NCI-H2081 (cell line): ENCODE measurements at places on chromosomes 5 and 9.

GRCh38 chr5:141760193-141760592, 78.2 kb upstream of the ARAP3 start:
- no peak for DNase-seq

- DNase-seq = no peak
These were observed 8.7 kb downstream of the LHX6 start for GRCh38 chr9:122219856-122220672.

- DNase-seq = no peak
These were observed 63.8 kb upstream of the DAPK1 start for GRCh38 chr9:87433853-87434252.

GRCh38 chr9:4299005-4299795, 668 bp downstream of the GLIS3 start:
- peak; percentile 6 for DNase-seq

- DNase-seq = no peak
These were observed 25.6 kb downstream of the TGFBI start for GRCh38 chr5:136054142-136055019.

GRCh38 chr9:136837146-136837855, 5.0 kb upstream of the AJM1 start:
- DNase-seq = no peak

DNA sequence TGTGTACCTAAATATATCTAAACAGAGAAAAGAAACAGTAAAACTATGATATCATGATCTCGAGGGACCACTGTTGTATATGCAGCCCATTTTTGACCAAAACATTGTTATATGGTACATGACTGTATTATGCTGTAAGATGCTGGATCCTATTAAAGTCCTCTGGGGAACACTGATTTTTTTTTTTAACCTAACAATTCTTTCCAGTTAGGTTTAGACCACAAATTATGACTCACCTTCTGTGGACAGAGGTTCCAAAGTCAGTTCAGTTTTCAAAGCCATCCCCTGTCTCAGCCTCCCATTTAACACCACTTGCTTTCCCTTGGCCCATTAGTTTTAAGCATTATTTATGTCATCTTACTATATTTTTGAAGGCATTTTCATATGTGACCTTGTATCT, 27.1 kb downstream of the TRMO start:
- no peak for DNase-seq
